ENCODE measurements at places on chromosomes 2 and 18. TPM values are rescaled to one million over a fixed set of nuclear protein-coding genes. Genes with fewer than 3 reads are reported as not detected.

The PTH2R gene
- 4.2 TPM for total RNA-seq

The GLI2 gene
- total RNA-seq, result 7.8 TPM

The TYMS gene
- total RNA-seq, result 36.3 TPM

The DSEL gene
- total RNA-seq, result 32.9 TPM

The TIA1 gene
- 543 TPM for total RNA-seq

The ERFE gene
- 1.4 TPM for total RNA-seq

The KATNAL2 gene
- 4.6 TPM for total RNA-seq

The ARHGAP15 gene
- 20.8 TPM for total RNA-seq

The SULT1C4 gene
- 39.4 TPM for total RNA-seq

The TMEM182 gene
- 42.3 TPM for total RNA-seq

The UGT1A4 gene
- not detected for total RNA-seq

The PHLPP1 gene
- 51.0 TPM for total RNA-seq

The RESP18 gene
- not detected for total RNA-seq

The FAM237A gene
- total RNA-seq, result not detected

The CXCR1 gene
- total RNA-seq, result 0.33 TPM

The EMILIN2 gene
- 41.1 TPM for total RNA-seq

The FSHR gene
- total RNA-seq, result not detected

The NCKAP1 gene
- 195 TPM for total RNA-seq

The TSPYL6 gene
- 0.44 TPM for total RNA-seq

The TUBB8B gene
- not detected for total RNA-seq

The KCNF1 gene
- 6.8 TPM for total RNA-seq

The PRKAG3 gene
- 1.5 TPM for total RNA-seq

The CCL20 gene
- total RNA-seq, result not detected

The DNPEP gene
- 32.5 TPM for total RNA-seq
